ENCODE measurements at places on chromosomes 6 and 20. TPM values are rescaled to one million over a fixed set of nuclear protein-coding genes. Genes with fewer than 3 reads are reported as not detected.

Gene SMLR1
- total RNA-seq: not detected

Gene LGSN
- total RNA-seq: not detected

DNA sequence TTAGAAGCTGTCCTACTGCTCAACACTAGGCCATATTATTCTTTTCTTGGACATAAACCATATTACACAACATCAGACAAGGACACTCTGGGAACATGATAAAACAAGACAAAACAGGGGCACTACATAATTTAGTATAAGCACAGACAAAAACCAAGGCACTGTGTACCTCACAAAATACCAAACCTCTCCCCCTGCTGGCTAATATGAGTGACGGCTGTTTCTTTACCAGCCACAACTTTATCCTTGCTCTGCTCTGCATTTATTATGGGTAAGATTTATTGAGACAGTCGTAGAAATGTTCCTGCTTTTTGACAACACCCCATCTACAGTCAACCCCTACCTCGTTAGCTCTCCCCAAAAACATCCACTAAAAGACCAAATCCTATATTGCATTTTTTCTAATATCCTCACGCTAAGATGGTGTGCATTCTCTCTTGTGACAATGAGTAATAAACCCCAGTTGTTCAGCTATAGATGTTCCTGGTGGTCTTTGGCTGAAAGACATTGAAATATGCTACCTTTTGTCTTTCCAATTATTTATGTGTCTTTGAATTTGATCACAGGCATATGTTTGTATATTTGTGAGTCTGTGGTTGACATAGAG, 23.8 kb upstream of the POLR1H start:
- peaks cover 1% of the 10 kb centered on the region for H3K4me1 ChIP-seq
- H3K4me3 ChIP-seq: no peak overlapping the region

- no peak overlapping the region for H3K4me3 ChIP-seq
- no peak overlapping the region for H3K27ac ChIP-seq
- no peak for DNase-seq
- H3K27me3 ChIP-seq: no peaks in the 10 kb centered on the region
- no peaks in the 10 kb centered on the region for H3K36me3 ChIP-seq
These were observed 285.1 kb upstream of the ID4 start for GRCh38 chr6:19552076-19552475.

GRCh38 chr6:4677011-4677750, 99.0 kb upstream of the CDYL start:
- no peaks in the 10 kb centered on the region for H3K36me3 ChIP-seq
- H3K4me3 ChIP-seq: no peak overlapping the region
- no peaks in the 10 kb centered on the region for H3K4me1 ChIP-seq
- DNase-seq: no peak
